ENCODE measurements at places on chromosomes 12 and 14.

DNA sequence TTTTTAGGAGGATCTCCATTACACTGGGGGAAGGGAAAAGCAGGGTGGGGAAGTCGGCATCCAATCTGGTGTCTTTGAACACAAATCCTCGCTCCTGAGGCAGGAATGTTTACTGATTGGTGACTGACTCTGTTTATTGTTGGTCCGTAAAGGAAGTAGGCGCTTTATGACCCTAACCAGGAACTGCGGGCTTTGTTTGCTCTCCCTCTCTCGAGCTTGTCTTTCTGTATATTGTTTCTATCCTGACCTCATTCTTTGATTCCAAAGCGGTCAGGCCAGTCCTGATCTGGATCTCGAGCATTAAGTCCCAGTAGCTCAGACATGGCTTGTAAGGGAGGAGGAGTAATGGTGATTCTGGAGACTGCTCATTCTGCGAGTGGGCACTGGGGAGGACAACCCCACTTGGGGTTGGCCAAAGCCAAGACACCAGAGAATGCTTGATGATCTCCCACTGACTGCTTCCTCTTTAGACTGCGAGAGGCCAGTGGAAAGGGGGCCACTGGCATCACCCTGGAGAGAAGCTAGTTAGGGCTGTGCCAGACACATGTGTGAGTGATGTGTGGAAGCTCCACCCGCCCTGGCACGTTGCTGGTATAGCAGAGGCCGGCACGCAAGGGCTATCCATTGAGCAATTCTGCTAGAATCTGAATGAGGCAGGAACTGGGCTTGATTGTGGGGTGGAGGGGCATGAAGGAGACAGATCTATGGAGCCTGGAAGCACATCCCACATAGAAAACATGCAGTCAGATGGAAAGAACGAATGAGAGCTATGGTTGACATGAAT is 194.6 kb downstream of the PAX9 start:
- no peak for DNase-seq

- no peak for DNase-seq
Measured at GRCh38 chr12:3791256-3791874, 38.5 kb upstream of the CRACR2A start.

DNA sequence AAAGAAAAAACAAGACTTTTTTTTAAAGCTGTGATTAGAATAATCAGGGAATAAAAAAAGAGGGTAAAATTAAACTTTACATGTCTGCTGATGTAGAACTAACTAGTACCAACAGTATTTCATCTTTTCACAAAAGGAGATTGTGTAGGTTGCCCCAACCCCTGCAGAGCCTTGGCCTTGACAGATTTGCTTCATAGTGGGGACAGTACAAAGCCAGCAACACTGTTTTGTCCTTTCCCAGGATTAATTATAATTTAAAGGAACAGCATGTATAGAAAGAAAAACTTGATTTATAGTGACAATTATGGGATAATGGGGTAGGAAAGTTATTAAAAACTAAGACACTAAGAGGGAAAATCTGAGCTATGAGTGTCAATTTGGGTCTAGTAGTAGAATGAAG is 604.0 kb downstream of the GALC start:
- no peak for DNase-seq

- no peak for DNase-seq
Measured at GRCh38 chr12:93571925-93572711, at the start of gene SOCS2. Gene SOCS2, plus strand, starts transcription at chr12:93572675. Its CDS starts 223 bp downstream, at chr12:93572898.

DNA sequence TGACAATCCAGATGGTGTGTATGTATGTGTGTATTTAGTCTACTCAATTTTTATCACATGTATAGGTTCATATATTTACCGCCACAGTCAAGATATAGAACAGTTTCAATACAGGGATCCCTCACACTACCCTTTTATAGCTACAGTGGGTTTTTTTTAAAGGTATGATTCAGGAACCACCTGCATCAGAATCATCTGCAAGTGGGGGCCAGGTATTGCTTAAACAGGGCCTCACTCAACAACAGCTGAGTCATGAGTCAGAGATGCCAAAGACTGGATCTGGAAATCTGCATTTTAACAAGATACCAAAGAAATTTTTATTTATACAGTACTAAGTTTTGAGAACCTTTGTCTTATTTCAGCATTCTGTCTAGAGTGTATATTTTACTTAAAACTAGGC is 117.6 kb downstream of the SLC35F4 start:
- DNase-seq = no peak

All from NCI-H1048 (cell line).